ENCODE measurements at places on chromosomes 11 and 22.
A peak's percentile ranks its signal among the peaks of the same experiment; 100 is the strongest.

DNA sequence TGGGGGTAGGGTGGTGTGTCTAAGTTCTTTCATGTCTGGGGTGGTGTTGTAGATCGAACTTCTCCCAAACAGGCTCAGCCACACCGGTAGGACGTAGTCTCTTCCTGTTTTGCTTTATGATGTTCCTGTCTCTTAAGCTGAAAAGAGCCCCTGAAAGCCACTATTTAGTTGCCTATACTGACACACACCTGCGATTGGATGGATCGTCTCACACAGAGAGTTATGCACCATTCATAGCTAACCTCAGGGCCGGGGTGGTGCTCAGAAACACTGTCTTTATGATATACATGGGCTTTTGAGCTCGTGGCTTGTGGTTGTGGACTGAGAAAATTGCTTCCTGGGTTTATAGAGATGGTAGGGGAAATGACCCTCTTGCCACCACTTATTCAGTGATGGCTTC, 137.6 kb downstream of the TEAD1 start:
- no peak for DNase-seq
- H3K27ac ChIP-seq, result no peak overlapping the region
- H3K4me1 ChIP-seq, result peaks cover 4% of the 10 kb centered on the region

- peaks cover 12% of the 10 kb centered on the region for H3K36me3 ChIP-seq
- no peak for DNase-seq
- H3K27me3 ChIP-seq, result peaks cover 3% of the 10 kb centered on the region
- peaks cover 65% of the 10 kb centered on the region for H3K4me1 ChIP-seq
Measured at GRCh38 chr22:30250039-30250565, 3.5 kb upstream of the LIF start.

DNA sequence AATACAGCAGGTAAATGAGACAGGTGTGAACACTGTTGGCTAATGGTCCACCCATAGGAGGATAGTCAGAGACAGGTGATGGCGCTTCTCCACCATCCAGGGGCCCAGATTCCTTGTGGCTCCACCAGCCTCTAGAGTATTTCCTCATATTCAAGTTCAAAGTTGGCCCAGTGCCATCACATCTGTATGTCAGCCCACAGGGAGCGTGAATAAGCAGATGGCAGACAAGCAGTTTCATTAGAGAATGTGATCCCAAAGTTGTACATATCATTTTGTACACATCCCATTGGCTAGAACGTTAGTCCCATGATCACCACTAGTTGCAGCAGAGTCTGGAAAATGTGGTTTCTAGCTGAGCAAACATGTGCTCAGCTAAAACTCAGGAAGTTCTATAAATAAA, 11.0 kb upstream of the CWF19L2 start:
- DNase-seq, result no peak
- H3K36me3 ChIP-seq, result no peaks in the 10 kb centered on the region
- no peak overlapping the region for H3K4me3 ChIP-seq
- no peaks in the 10 kb centered on the region for H3K4me1 ChIP-seq
- no peak overlapping the region for H3K27ac ChIP-seq

DNA sequence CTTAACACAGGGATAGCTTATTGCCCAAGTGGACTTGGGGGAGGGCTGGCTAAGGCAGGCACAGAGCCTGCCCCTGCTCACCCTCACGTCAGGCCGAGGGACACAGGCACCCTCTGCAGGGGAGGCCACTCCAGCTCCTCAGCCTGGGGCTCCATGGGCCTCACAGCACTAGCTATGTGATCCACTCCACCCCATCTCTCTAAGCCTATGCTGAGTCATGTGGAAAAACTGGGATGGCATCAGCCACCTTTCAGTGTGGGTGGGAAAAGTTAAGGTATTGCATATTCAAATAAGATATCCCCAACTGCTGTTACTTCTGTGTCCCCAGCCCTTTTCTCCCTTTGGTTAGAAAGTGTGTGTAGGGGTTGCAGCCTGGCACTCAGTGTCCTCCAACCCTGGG, 22.3 kb downstream of the RANGAP1 start:
- peak overlapping the region; percentile 69 for H3K27ac ChIP-seq
- peaks cover 98% of the 10 kb centered on the region for H3K36me3 ChIP-seq
- no peaks in the 10 kb centered on the region for H3K27me3 ChIP-seq
- DNase-seq, result no peak
- no peak overlapping the region for H3K4me3 ChIP-seq
- H3K4me1 ChIP-seq, result peaks cover 4% of the 10 kb centered on the region

DNA sequence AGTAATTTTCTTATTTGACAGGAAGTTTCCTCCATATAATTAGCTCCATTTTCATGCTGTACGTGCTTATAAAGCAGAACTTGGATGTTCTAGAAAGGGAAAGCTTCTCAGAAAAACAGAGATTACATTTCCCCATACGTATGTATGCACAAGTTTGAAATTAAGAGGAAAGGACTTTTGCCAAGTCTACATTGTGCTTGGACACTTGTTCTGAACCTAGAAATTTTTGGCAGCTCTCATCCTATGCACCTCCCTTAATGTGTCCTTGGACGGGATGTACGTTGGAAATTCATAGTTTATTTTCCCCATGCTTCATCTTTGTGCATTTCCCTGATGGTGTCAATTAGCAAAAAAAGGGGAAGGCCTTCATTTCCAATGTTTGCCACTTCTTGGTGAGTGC, 322.7 kb downstream of the BLID start:
- DNase-seq, result no peak
- no peaks in the 10 kb centered on the region for H3K36me3 ChIP-seq
- no peak overlapping the region for H3K4me3 ChIP-seq
- H3K27me3 ChIP-seq, result peaks cover 6% of the 10 kb centered on the region
